Ovary (tissue), 10 donors: ENCODE measurements at places on chromosomes 2 and 18. TPM values are rescaled to one million over a fixed set of nuclear protein-coding genes. Genes with fewer than 3 reads are reported as not detected.

GRCh38 chr18:50614838-50615237 is 55.0 kb downstream of the MAPK4 start:
- no peaks in the 10 kb centered on the region for H3K27me3 ChIP-seq
- H3K36me3 ChIP-seq = no peaks in the 10 kb centered on the region
- no peak for DNase-seq
- no peak overlapping the region for H3K27ac ChIP-seq
- no peak overlapping the region for H3K4me3 ChIP-seq
- no peaks in the 10 kb centered on the region for H3K4me1 ChIP-seq

DNA sequence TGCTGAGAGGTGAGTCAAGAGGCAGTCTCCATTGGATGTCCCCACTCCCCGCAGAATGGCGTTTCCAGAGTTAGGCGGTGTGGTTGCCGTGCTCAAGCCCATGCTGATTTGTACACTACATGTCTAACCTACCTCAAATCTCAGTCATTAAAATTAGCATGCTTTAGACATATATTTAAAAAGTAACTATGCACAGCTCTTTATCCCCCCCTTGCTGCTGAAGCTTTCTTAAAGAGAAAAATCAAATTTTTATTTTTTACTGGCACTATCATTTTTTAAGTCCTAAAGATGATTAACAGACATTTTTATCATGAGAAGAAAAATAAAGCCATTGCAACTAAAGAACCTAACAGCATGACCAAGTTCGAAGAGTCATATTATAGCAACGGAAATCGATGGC is 42.9 kb downstream of the BOLA3 start:
- H3K27ac ChIP-seq = no peak overlapping the region
- no peak overlapping the region for H3K4me3 ChIP-seq
- H3K4me1 ChIP-seq = no peaks in the 10 kb centered on the region

GRCh38 chr2:203741566-203741965 is 35.1 kb downstream of the CD28 start:
- H3K36me3 ChIP-seq = no peaks in the 10 kb centered on the region
- no peaks in the 10 kb centered on the region for H3K27me3 ChIP-seq
- H3K27ac ChIP-seq = no peak overlapping the region
- no peak for DNase-seq

DNA sequence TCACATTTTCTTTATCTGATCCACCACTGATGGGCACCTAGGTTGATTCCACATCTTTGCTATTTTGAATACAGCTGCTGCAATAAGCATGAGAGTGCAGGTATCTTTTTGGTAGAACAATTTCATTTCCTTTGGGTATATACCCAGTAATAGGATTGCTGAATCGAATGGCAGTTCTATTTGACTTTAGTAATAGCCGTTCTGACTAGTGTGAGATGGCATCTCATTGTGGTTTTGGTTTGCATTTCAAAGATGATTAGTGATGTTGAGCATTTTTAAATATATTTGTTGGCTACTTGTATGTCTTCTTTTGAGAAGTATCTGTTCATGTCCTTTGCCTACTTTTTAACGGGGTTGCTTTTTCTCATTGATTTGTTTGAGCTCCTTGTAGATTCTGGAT is 72.3 kb downstream of the CCDC138 start:
- no peak for DNase-seq
- no peak overlapping the region for H3K4me3 ChIP-seq
- no peaks in the 10 kb centered on the region for H3K27me3 ChIP-seq
- no peak overlapping the region for H3K27ac ChIP-seq
- H3K36me3 ChIP-seq = no peaks in the 10 kb centered on the region
- no peaks in the 10 kb centered on the region for H3K4me1 ChIP-seq

DNA sequence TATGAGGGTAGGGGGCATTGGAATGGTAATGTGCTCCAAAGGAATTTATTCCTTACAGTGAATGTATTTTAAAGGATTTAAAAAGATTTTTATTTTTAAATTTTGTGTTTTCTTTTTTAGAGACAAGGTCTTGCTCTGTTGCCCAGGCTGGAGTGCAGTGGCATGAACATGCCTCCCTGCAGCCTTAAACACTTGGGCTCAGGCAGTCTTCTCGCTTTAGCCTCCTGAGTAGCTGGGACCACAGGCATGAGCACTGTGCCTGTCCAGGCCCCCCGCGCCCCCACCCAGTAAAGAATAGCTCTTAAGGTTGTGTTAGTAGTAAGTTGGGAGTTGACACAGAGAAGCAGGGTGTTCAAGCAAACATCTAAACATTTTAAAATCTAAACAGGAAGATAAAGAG is 36.6 kb downstream of the PHLPP1 start:
- peaks cover 4% of the 10 kb centered on the region for H3K4me1 ChIP-seq
- H3K36me3 ChIP-seq = no peaks in the 10 kb centered on the region
- no peak overlapping the region for H3K4me3 ChIP-seq
- H3K27me3 ChIP-seq = no peaks in the 10 kb centered on the region
- no peak overlapping the region for H3K27ac ChIP-seq

- no peak overlapping the region for H3K4me3 ChIP-seq
- DNase-seq = no peak
- H3K27me3 ChIP-seq = no peaks in the 10 kb centered on the region
Observed at GRCh38 chr2:237320801-237321560, 93.0 kb downstream of the COL6A3 start.

- no peak for DNase-seq
- H3K27me3 ChIP-seq = no peaks in the 10 kb centered on the region
- H3K4me1 ChIP-seq = no peaks in the 10 kb centered on the region
- H3K4me3 ChIP-seq = no peak overlapping the region
Observed at GRCh38 chr18:40186677-40187076, 1768.4 kb upstream of the PIK3C3 start.

DNA sequence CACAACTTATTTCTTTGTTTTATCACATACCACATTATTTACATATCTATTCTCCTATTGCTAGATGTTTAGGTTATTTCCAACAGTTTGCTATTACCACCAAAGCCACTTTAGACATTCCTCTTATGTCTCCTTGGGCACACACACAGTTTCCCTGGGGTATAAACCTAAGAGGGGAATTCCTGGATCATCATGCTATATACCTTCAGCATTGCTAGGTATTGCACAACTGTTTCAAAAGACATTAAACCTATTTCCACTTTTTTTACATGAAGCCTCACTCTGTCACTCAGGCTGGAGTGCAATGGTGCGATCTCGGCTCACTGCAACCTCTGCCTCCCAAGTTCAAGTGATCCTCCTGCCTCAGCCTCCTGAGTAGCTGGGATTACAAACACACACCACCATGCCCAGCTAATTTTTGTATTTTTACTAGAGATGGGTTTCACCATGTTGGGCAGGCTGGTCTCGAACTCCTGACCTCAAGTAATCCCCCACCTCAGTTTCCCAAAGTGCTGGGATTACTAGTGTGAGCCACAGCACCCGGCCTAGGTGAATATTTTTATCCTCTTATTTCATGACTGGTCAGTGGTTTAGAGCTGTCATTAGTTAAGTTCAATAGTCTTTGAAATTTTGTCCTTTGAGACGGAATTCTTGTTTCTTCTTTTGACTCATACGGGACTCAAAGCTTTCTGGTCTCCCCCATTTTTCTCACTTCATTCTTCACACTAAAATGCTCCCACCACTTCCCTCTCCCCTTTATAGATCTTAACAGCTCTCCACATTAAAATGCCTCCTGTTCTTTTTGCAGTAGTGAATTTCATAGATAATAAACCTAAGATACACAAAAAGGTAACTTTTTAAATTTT is 30.3 kb downstream of the SULT1C4 start:
- no peak for DNase-seq
- H3K36me3 ChIP-seq = no peaks in the 10 kb centered on the region
- no peaks in the 10 kb centered on the region for H3K27me3 ChIP-seq
- H3K4me1 ChIP-seq = no peaks in the 10 kb centered on the region
- H3K4me3 ChIP-seq = no peak overlapping the region

GRCh38 chr2:216183462-216183861 is 74.3 kb downstream of the XRCC5 start:
- DNase-seq = no peak
- H3K4me1 ChIP-seq = peaks cover 3% of the 10 kb centered on the region
- no peaks in the 10 kb centered on the region for H3K27me3 ChIP-seq
- H3K4me3 ChIP-seq = no peak overlapping the region
- H3K36me3 ChIP-seq = no peaks in the 10 kb centered on the region
- H3K27ac ChIP-seq = no peak overlapping the region

- DNase-seq = peak; percentile 43
- H3K36me3 ChIP-seq = no peaks in the 10 kb centered on the region
- H3K27ac ChIP-seq = peak overlapping the region; percentile 22
- peaks cover 15% of the 10 kb centered on the region for H3K4me1 ChIP-seq
Observed at GRCh38 chr2:39469807-39470206, 32.7 kb upstream of the MAP4K3 start.

- H3K4me1 ChIP-seq = peaks cover 8% of the 10 kb centered on the region
- no peaks in the 10 kb centered on the region for H3K36me3 ChIP-seq
- peak; percentile 69 for DNase-seq
- H3K27ac ChIP-seq = no peak overlapping the region
- H3K4me3 ChIP-seq = peak overlapping the region; percentile 86
- no peaks in the 10 kb centered on the region for H3K27me3 ChIP-seq
Observed at GRCh38 chr2:85886590-85886989, 2.2 kb downstream of the ST3GAL5 start.

DNA sequence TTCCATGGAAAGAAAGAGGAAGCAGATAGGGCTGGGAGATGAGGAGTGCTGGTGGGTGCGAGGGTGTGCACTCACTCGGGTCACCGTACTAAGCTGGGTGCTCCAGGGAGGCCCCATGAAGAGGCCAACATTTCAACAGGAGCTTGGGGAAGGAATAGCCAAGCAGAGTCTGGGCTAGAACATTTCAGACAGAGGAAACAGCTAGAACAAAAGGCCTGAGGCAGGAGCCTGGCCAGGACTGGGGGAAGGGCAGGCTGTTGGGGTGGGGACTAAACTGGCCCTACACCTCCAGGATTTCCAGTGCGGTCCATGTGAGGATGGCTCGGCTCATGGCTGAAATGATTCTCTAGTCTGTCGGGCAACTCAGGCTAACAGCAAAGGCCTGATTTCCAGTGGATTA is 90.8 kb downstream of the ZFP36L2 start:
- no peak overlapping the region for H3K27ac ChIP-seq
- no peaks in the 10 kb centered on the region for H3K27me3 ChIP-seq
- H3K4me1 ChIP-seq = peaks cover 10% of the 10 kb centered on the region
- H3K4me3 ChIP-seq = no peak overlapping the region

- no peaks in the 10 kb centered on the region for H3K4me1 ChIP-seq
- H3K27ac ChIP-seq = no peak overlapping the region
- H3K4me3 ChIP-seq = no peak overlapping the region
- H3K36me3 ChIP-seq = no peaks in the 10 kb centered on the region
Observed at GRCh38 chr2:10136101-10136934, 13.8 kb downstream of the RRM2 start.

- no peak for DNase-seq
- no peak overlapping the region for H3K4me3 ChIP-seq
- no peaks in the 10 kb centered on the region for H3K36me3 ChIP-seq
- H3K27ac ChIP-seq = peak overlapping the region; percentile 42
Observed at GRCh38 chr18:48781988-48782363, 168.8 kb downstream of the SMAD7 start.

- no peaks in the 10 kb centered on the region for H3K27me3 ChIP-seq
- no peak overlapping the region for H3K4me3 ChIP-seq
- peaks cover 5% of the 10 kb centered on the region for H3K4me1 ChIP-seq
- H3K36me3 ChIP-seq = no peaks in the 10 kb centered on the region
- H3K27ac ChIP-seq = no peak overlapping the region
Observed at GRCh38 chr2:102042196-102043081, 50.7 kb downstream of the IL1R2 start.

DNA sequence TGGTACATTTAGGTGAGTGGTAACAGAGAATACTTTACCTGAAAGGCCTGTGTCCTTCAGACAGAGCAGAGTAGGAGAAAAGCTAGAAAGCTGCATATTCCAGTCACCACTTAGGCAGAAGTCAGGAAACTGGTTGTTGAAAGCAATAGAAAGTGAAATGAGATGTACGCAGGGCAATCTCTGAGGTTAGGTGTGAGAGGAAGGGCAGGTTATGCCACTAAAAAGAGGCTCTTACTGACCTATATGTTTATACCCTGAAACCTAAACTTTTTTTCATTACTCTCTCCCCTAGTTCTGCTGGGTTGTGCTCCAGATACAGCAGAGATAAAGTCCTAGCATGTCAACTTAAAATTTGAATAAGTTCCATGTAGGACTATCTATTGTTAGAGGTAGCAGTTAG is 93.5 kb downstream of the COX7A2L start:
- DNase-seq = no peak
- no peaks in the 10 kb centered on the region for H3K27me3 ChIP-seq
- H3K36me3 ChIP-seq = no peaks in the 10 kb centered on the region

The EFEMP1 gene
- 282 TPM for total RNA-seq

The MARCHF4 gene
- not detected for total RNA-seq

The CLK1 gene
- 143 TPM for total RNA-seq

The NYAP2 gene
- not detected for total RNA-seq

The ATP9B gene
- total RNA-seq = 38.0 TPM

The ALKAL2 gene
- 31.9 TPM for total RNA-seq

The MORN2 gene
- total RNA-seq = 26.3 TPM
